ENCODE measurements at places on chromosomes 1 and 21.

GRCh38 chr21:29078869-29079767 lies 5.7 kb upstream of the CCT8 start:
- no peak for DNase-seq

- no peak for DNase-seq
Measured at GRCh38 chr1:79517470-79518224, 511.1 kb upstream of the ADGRL4 start.

DNA sequence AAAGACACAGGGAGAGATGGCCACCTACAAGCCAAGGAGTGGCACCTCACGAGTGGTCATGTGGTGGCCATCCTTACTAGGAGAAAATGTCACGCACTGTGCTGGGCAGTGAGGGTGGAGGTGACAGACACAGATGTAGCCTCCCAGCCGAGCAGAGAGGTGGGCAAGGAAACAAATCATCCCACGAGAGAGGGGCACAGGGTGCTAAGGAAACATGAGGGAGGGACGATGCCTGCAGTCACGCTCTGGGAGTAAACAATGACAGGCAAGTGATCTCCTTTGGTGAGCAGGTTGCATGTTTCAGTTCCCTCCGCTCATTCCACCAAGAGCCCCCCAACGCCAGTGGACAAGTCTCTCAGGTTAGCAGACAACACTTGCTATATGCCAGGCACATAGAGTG lies 65.8 kb downstream of the CD247 start:
- no peak for DNase-seq

- DNase-seq: no peak
Measured at GRCh38 chr1:43312663-43313515, 12.1 kb downstream of the TIE1 start.

DNA sequence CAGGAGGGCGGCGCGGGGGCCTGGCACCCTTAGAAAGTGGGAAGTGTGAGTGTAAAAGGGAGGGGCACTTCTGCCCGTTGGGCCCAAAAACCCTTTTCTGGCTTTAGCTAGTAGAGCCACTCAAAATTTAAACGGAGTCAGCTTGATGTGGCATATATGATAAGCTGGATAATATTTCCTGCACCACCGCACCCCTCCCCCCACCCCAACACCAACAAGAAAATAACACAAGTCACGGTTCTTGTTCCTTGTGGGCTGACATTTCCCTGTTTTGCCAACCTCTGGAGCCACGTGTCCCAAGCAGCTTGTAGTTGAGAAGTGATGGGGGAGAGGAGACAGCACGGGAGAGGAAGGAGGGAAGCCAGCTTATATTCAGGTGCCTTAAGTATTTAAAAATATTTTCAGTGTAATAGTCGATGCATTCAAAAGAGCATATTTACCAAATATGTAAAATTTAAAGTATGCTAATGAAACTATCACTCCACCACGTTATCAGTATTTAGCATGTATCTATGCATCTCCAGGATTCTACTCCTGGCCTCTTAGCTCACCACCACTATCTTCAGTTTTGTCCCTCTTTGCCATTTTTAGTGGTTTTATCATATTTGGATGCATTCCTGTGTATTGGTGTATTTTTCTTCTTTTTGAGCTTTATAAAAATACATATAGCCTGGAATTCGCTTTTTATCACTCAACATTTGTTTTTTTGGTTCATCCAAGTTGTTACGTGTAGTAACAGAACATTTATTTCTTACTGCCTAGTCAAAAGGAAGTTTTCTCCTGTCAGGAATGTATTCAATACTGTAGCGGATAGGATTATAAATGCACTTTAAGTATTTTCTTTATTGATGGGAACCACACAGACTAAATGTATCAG lies 773 bp upstream of the DDX59 start:
- DNase-seq: no peak

DNA sequence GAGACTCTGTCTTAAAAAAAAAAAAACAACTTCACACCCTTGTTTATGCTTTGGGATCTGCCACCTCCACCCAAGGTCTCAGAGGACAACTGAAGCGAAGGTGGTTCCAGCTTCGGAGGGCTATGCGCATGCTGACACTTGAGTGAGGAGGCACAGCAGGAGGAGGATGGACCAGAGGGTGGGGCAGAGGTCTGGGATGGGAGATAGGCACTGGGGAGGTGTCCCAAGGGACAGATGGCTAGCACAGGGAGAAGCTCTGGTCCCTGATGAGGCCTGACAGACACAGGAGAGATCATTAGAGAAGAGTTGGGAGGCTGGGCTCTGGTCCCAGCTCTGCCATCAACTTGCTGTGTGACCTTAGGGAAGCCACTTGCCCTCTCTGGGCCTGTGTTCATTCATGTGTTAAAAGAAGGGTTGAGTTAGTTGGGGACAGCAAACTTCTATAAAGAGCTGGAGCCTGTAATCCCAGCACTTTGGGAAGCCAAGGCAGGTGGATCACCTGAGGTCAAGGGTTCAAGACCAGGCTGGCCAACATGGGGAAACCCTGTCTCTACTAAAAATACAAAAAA lies 16.8 kb downstream of the E2F2 start:
- DNase-seq: no peak

- DNase-seq: no peak
Measured at GRCh38 chr1:59432531-59433439, 135.9 kb downstream of the FGGY start.

GRCh38 chr1:178275553-178275952 lies 181.6 kb downstream of the RASAL2 start:
- no peak for DNase-seq

DNA sequence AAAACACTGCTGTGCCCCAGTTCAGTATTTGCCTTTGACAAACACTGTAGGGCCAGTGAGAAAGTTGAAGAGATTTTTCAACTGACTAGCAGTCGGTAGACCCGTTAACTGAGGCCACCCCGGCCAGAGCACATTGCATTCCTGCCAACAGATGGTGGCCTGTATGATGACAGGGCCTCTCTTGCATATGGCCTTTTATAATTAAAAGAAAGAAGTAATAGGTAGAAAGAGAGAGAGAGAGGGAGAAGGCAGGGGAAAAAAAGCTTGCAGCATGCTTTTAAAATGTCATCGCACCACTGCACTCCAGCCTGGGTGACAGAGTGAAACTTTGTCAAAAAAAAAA lies 4.7 kb upstream of the C1orf174 start:
- DNase-seq: no peak

GRCh38 chr1:53262000-53262399 lies 23.7 kb upstream of the MAGOH start:
- DNase-seq: no peak

- DNase-seq: no peak
Measured at GRCh38 chr1:93467606-93468005, 19.7 kb downstream of the FNBP1L start.

DNA sequence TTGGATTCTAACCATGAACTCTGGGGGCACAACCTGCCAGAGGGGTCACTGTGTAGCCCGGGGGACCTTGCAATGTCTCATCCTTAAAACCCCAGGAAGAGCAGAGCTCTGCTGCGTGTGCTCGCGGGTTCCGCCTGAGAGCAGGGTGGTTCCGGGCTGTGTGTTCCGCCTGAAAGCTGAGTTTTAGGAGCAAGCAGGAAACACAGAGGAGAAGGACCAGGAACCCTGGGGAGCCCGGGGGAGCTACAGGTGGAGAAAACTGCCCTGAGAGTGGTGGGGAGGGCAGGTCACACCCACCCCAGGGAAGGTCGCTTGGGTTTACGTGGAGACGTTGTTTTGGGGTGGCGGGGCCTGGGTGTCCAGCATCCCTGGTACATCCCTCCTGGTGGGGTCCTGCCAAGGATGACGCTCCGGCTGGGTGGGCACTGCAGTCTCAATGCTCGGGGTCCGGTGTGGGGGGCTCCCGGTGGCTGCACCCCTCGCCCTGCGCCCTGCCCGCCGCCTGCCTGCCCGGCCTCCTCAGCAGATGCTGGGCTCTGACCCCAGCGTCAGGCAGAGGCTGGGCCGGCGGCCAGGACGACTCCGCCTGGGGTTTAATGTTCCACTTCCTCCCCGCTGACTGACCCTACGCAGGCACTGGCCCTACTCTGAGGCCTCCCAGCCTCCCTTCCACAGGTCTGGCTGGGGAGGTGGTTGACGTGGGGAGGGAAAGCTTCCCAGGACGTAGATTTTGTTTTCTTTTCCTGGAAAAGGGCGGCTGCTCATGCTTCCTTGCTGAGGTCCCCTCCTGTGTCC lies 17.3 kb upstream of the C1orf159 start:
- no peak for DNase-seq

- no peak for DNase-seq
Measured at GRCh38 chr1:202938287-202938925, 11.4 kb upstream of the KLHL12 start.

DNA sequence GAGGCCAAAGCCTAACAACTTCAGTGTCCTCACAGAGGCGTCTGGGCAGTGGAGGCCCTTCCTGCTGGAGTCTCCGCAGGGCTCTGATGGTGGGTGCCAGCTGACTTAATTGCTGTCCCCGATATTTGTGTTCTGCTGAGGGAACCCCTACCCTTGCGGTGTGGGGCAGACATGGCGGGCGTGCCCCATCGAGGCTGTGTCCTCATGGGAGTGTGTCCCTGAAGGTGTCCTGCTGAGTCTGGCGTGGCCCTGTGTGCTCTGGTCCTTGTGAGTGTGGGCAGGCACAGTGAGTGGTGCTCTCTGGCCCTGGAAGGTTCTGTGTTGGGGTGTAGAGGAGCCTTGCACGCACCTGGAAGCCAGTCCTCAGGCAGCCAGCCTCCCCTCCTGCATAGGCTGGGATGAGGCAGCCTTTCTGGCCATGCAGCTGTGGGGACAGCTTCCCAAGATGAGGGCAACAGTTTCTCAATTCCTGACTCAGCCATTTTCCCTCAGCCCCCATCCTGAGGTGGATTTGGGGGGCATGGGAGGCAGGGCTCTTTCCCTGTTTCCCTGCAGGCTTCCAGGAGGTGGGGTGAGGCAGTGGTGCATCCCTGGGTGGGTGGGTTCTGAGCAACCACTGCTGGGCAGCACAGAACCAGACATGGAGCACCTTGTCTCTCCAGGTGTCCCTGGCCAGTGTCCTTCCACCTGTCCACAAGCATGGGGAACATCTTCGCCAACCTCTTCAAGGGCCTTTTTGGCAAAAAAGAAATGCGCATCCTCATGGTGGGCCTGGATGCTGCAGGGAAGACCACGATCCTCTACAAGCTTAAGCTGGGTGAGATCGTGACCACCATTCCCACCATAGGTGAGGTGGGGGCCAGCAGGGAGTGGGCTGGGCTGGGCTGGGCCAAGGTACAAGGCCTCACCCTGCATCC lies 6.5 kb downstream of the C1orf35 start:
- DNase-seq: no peak

GRCh38 chr1:22689505-22689904 lies 21.1 kb upstream of the EPHB2 start:
- no peak for DNase-seq

Measured in stimulated activated CD4-positive, alpha-beta T cell treated with anti-CD3 and anti-CD28 coated beads, Interleukin-15, amount 100 ng/mL, for 1 hour (primary cell).